ENCODE measurements at places on chromosomes 2 and 18.

- DNase-seq = no peak
Measured at GRCh38 chr2:207558079-207558491, 28.3 kb downstream of the CREB1 start.

DNA sequence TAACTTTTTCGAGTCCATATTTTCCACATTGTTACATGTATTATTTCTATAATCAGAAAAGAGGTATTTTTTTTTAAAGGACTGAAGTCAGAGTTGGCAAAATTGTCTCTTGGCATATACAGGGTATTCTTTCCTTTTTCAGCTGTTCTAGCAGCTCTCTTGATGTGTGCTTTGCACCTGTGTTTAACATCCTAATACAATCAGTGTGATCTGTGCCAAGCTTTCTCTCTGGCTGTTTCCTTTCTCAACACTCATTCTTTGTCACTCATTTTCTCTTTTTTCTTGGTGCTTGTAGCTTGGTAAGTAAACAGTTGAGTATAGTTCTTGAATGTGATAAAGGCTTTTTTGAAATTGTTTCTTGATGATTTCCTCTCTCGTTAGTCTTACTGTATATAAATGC is 9.2 kb downstream of the RNMT start:
- DNase-seq = no peak

DNA sequence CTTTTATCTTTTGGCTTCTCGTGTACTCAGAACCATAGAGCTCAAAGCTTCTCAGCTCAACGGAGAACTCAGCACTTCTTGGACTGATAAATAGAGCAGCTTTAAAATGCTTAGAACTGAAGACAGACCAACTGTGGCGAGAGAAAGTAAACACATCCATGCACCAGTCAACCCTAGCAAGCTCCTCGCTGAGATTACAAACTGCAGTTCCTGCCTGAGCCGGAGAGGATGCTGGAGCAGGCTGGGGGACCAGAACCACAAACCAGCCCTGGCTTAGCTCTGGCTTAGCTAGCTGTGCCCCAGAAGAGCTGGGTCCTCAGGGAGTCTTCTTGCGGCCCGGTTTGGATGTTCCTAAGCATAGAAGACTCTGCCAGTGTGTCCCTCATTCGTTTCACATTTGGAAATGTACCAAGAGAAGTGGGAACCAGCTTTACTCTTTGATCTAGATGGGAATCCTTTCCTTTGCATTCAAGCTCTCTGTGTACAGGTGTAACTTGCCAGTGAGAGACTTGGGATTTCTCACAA is 5.6 kb downstream of the PAX8 start:
- DNase-seq = no peak

- DNase-seq = no peak
Measured at GRCh38 chr2:96963316-96963715, 23.1 kb downstream of the FAM178B start.

- no peak for DNase-seq
Measured at GRCh38 chr2:229660391-229660790, 54.0 kb downstream of the DNER start.

GRCh38 chr2:172397148-172397834 is 30.1 kb upstream of the ITGA6 start:
- DNase-seq = no peak

GRCh38 chr18:13555865-13556264 is 170.5 kb downstream of the FAM210A start:
- no peak for DNase-seq

DNA sequence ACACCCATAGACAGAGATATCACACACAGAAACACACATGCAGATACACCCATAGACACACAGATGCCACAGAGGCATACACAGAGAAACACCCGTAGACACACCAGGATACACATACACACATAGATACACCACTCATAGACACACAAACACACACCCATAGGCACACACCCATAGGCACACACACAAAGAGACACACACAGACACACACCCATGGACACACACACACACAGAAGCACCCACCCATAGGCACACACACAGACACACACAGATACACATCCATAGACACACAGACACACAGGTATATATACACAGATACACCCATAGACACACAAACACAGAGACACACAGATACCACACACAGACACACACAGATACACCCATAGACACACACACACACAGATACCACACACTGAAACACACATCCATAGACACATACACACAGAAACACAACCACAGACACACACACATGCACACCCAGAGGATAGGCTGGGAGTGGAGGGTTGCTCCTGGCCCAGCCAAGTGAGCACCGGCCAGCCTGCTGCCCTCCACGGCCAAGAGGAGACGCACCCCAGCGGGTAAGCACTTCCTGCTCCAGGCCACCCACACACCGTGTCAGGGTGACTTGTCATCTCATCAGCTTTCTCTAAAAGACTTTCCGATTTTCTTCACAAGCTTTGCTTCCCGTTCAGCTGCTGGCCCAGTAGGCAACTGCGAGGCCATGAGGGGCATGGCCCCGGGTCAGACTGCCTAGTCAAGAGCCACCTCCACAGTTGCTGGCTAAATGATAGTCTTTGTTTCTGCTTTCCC is 14.1 kb upstream of the CNNM3 start:
- no peak for DNase-seq

GRCh38 chr18:55245211-55245614 is 286.0 kb upstream of the CCDC68 start:
- no peak for DNase-seq

DNA sequence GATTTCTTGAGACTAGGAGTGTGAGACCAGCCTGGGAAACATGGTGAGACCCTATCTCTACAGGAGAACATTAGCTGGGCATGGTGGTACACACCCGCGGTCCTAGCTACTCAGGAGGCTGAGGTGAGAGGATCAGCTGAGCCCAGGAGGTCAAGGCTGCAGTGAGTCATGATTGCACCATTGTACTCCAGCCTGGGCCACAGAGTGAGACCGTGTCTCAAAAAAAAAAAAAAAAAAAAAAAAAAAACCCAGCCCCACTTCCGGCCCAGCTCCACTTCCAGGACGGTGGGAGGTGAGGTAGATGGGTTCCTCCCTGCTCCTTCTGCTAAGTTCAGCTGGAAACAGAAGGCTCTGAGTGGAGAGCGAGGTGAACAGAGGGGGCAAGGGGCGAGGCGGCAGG is 41.4 kb upstream of the NFATC1 start:
- DNase-seq = no peak

DNA sequence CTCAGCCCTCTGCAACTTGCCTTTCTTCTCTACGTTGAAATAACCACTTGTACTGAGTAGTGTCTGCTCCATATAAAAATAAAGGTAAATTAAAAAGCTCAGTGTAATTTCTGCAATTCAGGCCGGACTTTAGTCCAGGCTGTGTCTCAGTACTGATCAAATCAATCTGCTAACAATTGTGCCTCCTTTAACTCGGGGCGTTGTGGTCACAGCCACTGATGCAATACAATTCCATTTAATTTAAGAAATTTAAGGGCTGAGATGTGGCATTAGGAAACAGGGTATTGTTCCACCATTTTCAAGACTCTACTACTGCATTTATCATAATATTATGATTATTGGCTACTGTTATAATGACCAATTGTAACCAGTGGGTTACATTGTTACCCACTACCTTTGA is 60.0 kb upstream of the NPAS2 start:
- no peak for DNase-seq

DNA sequence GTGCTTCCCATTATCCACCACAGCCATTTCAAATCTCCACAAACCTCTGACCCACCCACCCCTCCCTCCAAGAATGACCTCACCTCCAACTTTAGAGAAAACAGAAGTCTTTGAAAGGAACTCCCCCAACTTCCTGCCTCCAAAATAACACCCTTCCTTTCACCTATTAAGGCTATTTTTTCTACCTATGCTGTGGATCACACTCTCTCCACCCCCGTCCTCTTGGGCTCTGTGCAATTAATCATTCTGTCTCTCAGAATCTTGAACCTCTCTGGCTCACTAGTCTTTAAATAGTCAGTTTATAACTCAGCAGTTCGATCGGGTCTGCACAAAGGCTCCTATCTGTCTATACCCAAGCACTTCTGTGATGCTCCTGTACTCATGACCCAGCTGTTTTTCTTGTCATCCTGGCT is 37.3 kb upstream of the XPO1 start:
- no peak for DNase-seq

DNA sequence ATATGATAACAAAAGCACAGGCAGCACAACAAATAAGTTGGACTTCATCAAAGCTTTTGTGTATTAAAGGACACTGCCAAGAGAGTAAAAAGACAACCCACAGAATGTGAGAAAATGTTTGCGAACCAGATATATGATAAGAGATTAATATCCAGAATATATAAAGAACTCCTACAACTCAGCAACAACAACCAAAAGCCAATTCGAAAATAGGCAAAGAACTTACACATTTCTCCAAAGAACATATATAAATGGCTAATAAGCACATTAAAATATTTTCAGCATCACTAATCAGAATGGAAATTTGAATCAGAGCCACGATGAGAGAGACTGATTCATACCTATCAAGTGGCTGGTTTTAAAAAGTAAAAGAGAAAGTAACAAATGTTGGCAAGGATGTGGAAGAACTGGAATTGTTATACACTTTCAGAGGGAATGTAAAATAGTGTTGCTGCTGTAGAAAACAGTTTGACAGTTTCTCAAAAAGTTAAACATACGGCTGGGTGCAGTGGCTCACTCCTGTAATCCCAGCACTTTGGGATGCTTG is 25.2 kb downstream of the EPB41L5 start:
- no peak for DNase-seq

GRCh38 chr2:178221556-178221955 is 27.2 kb downstream of the OSBPL6 start:
- no peak for DNase-seq

DNA sequence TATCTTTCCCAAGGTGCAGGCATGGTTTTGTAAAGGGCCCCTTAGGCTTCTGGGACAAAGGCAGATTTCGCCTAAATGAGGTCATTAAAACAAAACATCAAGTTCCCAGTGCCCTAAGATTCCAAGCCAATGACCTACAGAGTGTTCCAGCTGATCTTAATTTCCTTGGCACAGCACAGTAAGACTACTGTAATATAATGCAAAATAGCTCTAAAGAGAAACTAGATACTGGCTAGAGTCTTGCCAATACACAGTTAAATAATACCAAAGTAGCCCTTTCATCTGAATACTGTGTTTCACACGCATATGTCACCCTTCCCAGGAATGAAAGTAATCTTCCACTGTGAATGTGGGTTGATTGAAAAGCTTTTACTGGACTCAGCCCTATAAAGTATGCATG is 14.7 kb downstream of the GRB14 start:
- DNase-seq = no peak

DNA sequence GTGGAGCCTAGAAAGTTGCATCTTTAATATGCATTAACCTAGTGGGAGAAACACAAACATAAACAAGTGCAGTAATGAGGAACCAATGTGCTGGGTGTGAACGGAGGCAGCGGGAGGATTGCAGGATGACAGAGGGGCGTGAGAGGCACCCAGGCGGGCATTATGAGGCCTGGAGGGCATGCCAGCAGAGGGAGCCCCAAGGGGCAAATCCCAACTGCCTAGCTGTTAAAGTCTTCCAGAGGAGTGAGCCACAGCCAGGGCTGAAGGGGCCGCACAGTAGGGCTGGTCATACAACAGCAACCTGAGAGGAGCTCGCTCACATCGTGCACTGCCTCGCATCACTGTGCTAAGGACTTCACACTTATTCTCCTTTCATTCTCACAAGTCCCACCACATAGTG is 13.3 kb upstream of the PRELID3A start:
- no peak for DNase-seq

DNA sequence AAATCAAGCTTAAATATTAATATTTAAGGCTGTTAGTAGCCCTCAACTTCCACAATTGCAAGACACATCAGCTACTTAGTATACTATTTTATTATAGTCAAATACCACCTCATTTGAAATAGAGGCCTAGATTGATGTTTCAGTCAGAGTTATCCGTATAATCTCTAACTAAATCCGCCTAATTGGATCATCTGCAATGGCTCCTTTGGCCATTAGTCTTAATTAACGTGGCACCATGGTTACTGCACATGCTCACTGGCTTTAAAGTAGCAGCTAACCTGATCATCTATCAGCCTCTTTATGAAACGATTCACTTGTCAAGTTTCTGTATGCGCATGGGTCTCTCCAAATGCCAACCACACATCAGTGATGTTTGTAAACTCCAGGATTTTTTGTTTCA is 112.3 kb downstream of the COLEC12 start:
- DNase-seq = no peak

GRCh38 chr2:239267288-239267951 is 133.4 kb downstream of the HDAC4 start:
- DNase-seq = peak; percentile 82

DNA sequence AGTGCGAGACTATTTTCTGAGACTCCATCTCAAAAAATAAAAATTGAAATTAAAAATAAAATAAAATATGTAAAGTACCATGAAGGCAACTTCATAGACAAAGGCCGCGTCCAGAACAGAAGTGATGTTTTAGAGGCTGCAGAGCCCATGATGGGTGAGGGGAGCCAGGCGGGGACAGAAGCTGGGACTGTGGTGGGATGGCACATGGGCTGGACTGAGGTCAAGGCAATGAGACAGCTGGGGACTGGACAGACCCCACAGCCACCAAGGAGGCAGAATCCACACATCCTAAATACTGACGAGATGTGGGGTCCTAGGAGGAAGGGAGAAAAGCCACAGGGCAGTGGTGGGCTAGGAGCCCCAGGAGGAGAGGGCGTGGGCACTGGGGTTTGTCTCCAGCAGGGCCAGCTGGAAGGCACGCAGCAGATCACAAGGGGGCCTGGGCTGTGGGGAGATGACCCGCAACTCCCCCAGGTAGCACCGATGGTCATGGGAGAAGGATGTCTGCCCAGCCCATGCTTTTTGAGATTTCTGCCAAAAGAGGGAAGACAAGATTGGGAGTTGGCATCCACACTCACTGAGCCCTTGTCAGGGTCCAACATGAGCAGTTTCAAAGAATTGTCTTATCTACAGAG is 74.3 kb downstream of the KCNF1 start:
- DNase-seq = no peak

- DNase-seq = no peak
Measured at GRCh38 chr2:159145745-159146354, 140.7 kb downstream of the WDSUB1 start.

GRCh38 chr2:227862227-227862740 is 9.1 kb upstream of the DAW1 start:
- DNase-seq = no peak

GRCh38 chr2:71897836-71898235 is 249.8 kb downstream of the CYP26B1 start:
- DNase-seq = no peak

GRCh38 chr2:124035001-124035400 is 9.9 kb downstream of the CNTNAP5 start:
- no peak for DNase-seq

DNA sequence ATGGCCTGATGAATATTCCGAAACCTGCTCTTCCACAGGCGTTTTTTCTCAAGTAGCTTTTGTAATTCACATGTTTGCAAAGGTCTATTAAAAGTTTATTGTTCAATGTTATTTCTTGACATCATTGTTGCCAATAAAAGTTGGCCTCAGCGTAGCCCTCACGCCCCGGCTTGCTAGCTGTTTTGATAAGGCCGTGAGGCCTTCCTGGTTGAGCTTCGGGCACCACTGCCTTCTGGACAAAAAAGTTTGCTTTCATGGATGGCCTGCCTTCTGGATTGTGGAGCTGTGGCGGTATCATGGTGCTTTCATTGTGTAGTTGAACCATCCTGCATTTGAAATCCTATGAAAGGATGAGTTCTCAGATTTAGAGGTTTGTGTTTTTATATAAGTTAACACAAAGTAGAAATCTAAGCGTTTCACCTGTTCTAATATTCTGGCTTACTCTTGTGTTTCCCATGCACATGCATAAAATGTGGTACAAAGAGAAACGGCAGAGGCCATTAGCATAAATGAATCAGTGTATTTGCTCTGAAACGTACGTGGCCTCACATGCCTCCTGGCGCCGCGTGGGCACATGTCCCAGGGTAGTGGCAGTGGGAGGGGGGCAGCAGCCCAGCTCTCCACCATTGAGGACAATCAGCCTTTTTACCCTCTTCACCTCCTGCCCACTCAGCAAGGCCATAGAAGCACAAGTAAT is 134.5 kb downstream of the NCK2 start:
- DNase-seq = no peak
